DMS 273 treated with DMSO at 0.1 percent for 48 hours (cell line): ENCODE measurements at places on chromosomes 1 and 21.

GRCh38 chr1:17108786-17109185 lies 10.5 kb downstream of the PADI2 start:
- DNase-seq = no peak

- no peak for DNase-seq
Measured at GRCh38 chr1:240927821-240928220, 315.9 kb upstream of the GREM2 start.

- no peak for DNase-seq
Measured at GRCh38 chr1:76219366-76219818, 144.8 kb downstream of the ST6GALNAC3 start.

DNA sequence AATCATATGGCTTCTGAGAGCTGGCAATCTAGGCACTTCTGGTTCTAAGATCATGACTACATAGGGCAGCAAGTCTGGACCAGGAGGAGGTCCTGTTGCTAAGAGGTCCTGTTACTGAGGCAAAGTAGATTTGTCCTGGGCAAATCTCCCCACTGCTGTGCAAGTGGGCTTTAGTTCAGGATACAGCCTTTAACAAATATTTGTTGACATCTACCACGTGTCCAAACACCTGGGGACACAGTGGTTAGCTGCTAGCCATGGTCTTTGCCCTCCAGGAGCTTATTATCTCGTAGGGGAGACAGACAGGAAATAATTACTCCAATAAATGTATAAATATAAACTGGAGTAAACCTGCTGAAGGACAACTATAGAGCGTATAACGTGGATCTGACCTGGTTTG lies 3.2 kb downstream of the CGN start:
- no peak for DNase-seq

DNA sequence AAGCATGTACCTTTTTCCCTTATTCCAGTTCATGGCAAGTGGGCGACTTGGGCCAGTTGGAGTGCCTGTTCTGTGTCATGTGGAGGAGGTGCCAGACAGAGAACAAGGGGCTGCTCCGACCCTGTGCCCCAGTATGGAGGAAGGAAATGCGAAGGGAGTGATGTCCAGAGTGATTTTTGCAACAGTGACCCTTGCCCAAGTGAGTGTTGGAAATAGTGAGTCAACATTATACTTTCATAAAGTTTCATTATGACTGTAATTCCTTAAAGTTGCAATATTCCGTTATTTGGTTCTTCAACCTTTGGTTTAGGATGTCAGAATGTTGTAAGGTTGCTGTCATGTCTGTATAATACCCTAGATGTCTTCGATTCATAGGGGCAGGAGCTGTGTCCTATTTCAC lies 230.5 kb downstream of the TPR start:
- no peak for DNase-seq

DNA sequence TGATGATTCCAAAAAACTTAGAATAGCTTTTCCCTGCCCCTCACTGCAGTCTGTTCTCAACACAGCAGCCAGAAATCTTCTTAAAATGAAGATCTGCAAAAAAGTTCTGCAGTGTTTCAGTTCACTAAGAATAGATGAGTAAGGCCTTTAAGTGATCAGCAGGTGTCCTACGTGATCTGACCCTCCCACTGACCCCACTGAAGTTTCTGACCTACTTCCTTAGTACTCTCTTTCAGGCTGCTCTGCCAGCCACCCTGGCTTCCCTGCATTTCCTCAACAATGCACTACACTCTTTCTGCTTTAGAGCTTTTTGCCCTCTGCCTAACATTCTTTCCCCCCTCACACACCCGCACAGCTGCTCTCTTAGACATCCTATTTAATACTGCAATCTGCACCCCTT lies 182.5 kb downstream of the AKT3 start:
- no peak for DNase-seq

DNA sequence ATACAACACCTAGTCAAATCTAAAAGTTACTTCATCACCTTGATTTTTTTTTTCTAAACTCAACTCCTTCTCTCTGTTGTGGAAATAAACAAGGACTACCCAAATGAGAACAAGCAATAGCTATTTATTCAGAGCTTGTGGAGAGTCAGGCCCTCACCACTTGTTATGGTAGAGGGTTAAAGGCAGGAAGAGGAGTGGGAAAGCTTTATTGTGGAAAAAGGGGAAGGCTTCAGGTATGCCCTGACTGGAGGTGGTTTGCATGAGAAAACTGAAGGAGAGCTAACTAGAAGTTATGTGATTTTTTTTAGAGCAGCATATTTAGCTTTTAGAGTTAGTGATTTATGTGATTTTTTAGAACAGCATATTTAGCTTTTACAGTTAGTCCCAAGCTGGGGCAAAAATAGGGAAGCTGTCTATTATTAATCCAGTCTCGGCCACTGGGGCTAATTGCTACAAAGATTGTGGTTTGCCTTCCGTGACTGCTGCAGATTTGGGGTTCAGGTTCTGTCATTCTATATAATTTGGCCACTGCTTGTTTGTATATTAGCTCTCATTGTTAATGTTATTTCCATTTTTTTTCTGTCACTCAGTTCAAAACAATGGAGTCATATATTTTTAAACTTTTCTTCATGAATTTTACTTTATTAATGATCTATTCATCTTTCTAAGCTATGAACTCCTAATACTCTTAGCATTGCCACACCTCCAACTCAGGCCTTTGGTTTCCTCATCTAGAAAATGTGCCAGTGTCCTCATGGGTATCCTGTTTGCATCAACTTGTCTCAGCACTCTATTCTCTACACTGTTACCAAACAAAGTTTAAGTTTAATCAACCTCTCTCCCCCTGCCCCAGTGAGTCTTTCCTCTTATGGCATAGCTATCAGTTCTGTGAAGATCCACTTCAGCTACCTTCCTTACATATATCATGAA lies 713.0 kb downstream of the BRINP3 start:
- no peak for DNase-seq

- DNase-seq = no peak
Measured at GRCh38 chr1:198620951-198621824, 17.7 kb upstream of the PTPRC start.

- peak; percentile 60 for DNase-seq
Measured at GRCh38 chr1:52726265-52727113, at the start of gene ZYG11B. Gene ZYG11B, plus strand, starts transcription at chr1:52726453. Its CDS starts 201 bp downstream, at chr1:52726654.

- DNase-seq = no peak
Measured at GRCh38 chr1:171606402-171606941, 15.6 kb upstream of the MYOCOS start.

DNA sequence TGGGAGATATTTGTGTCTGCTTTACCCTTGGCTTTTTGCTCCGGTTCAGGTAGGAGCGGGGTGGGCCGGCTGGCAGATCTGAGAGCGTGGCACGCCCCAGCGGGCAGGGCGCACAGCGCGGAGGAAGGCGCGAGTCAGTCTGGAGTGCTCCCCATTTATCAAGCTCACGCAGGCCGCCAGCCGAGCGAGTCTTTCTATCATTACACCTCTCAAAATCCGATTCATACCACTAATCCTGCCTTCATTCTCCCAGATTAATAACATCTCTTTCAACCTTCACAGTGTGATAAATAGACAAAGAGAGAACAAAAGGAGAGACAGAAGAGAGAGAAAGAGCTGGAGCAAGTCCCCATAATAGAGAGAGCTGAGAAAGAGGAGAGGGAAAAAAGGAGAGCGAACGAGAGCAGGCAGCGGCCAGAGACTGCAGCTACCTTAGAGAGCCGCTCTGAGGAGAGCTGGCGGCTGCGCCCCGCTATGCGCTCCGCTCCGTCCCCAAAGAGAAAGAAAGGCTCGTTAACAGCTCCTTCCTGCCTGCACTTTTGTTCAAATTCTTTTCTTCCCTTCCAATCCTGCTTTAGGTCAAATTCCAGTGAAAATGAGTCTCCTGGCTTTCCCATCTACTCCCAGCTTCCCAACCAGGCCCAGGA lies 48.0 kb downstream of the DMAP1 start:
- DNase-seq = no peak

- no peak for DNase-seq
Measured at GRCh38 chr21:41283211-41283818, 33.3 kb upstream of the FAM3B start.

GRCh38 chr1:225691377-225691776 lies 38.5 kb upstream of the ENAH start:
- DNase-seq = no peak

- DNase-seq = no peak
Measured at GRCh38 chr21:45326891-45327440, 39.3 kb upstream of the POFUT2 start.

- no peak for DNase-seq
Measured at GRCh38 chr1:34663031-34663430, 91.8 kb upstream of the GJB5 start.

GRCh38 chr1:151707541-151708065 lies 9.0 kb downstream of the CELF3 start:
- DNase-seq = no peak

GRCh38 chr1:180386745-180387367 lies 115.5 kb downstream of the ACBD6 start:
- DNase-seq = no peak

DNA sequence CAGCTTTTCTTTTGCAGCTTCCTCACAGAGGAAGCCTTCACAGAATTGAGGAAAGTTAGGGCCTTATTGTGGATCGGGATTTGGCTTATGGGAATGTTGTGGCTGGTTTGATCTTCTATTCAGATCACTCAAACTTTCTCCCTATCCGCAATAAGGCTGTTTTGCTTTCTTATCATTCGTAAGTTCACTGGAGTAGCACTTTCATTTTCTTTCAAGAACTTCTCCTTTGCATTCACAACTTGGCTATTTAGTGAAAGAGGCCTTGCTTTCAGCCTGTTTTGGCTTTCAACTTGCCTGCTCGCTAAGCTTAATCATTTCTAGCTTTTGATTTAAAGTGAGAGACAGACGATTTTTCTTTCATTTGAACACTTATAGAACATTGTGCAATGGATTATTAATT lies 181.9 kb upstream of the B3GALT2 start:
- DNase-seq = no peak

DNA sequence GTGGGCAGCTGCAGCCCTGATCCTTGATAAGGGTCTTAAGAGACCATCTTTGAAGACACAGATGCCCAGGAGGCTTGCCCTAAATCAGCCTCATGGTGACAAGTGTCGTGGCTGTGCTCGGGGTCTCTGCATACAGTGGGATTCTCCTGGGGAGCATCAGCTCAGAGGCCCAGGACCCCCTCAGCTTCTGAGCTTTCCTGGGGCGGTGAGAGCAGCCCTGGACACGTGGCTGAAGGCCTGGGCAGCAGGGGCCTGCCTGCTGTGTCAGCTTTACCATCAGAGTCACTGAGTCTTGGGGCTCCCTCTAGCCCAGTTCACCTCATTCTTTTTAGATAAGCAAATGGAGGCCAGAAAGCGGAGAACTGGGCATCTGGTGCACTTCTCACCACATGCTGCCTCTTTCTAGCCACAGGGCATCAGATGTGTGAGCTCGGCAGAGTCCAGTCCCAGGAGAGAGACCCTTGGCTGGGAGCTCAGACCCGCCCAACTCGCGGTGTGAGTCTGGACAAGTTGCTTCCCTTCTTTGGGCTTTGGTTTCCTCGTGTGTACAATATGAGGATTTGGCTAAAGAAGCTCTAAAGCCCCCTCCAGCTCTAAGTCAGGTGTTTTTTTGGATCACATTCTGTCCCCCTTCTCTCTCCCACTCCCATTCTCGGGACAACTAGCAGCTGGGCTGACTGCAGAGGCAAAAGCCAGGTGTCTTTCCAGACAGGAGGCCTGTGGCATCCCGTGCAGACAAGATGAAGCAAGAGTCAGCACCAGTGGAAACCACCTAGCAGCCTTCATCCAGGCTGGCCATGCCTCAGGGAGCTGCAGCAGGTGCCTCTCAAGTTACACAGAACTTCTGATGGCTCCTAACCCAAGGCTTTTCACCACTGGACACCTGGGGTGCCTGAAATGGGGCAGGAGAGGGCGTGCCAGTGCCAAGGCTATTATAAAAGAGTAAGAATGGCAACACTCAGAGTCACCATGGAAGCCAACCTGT lies 119.1 kb downstream of the KCNN3 start:
- DNase-seq = peak; percentile 58

DNA sequence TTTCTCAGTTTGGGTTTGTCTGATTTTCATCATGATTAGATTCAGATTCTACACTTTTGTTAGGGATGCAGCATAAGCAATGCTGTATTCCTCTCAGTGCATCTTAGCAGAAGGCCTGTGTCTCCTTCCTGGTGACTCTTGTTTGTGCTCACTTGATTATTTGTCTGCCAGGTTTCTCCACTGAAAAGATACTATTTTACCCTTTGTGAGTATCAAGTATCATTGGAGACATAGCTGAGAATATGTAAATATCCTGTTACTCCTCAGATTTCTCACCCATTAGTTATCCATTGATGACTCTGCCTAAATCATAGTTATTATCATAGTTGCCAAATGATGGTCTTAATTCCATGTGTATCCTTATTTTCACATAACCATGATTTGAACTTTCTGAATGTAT lies 148.5 kb downstream of the POU2F1 start:
- DNase-seq = no peak

DNA sequence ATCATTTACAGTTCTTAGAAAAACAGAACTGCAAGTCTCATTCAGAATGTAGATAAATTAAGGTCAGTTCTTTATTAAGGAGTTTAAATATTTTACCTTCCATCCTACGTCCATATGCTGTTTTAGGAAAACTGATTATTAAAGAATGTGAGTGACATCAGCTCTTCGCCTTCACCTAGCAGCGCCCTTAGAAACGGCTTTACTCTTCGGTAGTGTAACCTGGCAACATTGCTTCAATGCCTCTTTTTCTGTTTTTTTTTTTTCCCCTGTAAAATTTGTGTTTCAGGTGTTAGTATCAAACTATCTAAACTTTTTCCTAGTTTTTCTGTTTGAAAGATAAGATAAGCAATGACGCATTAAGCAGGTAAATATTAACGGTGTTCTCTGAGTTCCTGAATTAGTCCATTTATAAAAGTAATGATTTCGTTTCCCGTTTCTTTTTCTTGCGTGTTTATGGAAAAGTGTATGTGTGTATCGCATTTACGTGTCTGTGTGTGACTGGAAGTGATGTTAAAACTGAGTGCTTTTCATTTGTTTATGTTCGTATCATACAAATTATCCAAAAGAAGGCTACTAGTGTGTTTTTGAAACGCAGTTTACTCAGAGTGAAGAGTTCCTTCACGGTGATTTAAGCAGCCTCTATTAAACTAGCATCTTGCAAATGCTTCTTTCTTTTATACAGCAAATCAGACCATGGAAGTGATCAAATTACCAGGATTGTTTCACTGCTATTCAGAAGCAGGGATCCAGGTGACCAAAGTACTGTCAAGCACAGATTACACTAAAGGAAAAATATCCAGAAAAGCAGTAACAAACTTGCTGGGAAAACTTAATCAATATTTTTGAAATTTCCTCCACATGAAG lies 139.0 kb downstream of the SDCCAG8 start:
- peak; percentile 62 for DNase-seq

- DNase-seq = no peak
Measured at GRCh38 chr21:16194788-16195537, 465.2 kb downstream of the USP25 start.

- no peak for DNase-seq
Measured at GRCh38 chr1:11515368-11516300, 36.7 kb downstream of the DISP3 start.
